ENCODE measurements at places on chromosomes 6 and 20. TPM values are rescaled to one million over a fixed set of nuclear protein-coding genes. Genes with fewer than 3 reads are reported as not detected.

GRCh38 chr6:145475794-145476396, 259.4 kb downstream of the EPM2A start:
- DNase-seq: no peak

- DNase-seq: no peak
Measured at GRCh38 chr6:50829898-50830444, 11.3 kb downstream of the TFAP2B start.

SCUBE3 gene
- 2.7 TPM for total RNA-seq

DNA sequence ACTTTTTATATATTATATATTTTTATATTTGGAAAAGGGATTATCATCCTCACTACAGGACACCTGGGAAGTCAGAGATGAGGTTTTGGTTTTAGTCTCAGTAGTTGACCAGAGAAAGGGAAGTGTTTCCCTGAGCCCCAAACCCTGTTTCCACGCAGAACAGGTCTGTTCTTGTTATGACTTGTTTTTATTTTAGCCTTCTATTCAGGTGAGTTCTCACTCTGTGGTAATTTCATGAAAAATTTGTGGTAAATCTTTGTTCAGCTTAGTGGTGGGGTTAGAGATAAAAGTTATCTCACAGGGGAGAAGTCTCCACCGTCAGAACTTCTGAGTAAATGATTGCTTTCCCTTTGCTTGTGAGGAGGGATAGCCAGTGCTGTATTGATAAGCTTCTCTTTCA, 224.9 kb downstream of the FARS2 start:
- no peak for DNase-seq

DNA sequence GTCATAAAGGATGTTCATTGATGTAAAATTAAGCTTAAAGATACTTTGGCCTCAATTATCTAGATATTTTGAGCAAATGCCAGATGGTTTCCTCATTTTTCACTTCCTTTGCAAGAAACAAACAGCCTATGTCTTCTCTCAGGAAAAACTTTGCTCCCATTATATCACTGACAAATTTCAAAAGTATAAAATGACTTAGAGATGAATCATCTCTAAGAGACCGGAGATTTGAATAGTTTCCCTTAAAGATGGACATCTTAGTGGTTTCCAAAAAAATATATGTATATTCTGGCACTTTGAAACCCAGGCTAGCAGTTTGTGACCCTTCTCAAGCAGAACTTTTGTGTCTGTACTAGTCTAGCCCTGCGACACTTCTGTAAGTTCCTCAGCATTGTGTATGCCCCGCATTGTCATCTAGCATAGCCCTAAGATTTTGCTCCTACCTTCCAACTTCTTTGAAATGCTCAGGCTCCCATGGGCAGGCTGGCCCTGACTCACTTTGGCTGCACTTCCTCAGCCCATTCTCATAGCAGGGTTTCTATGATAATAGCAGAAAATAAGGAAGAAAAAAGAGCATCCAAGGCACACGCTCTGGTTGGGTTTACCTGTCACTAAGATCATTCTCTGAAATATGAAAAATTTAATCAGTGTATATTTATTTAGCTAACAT, 25.7 kb upstream of the POU3F2 start:
- DNase-seq: no peak
